ENCODE measurements at places on chromosomes 6 and 20. TPM values are rescaled to one million over a fixed set of nuclear protein-coding genes. Genes with fewer than 3 reads are reported as not detected.

The PRSS16 gene
- total RNA-seq = 2.5 TPM

The ADTRP gene
- total RNA-seq = 0.37 TPM

The CNR1 gene
- 0.49 TPM for total RNA-seq

The TCF21 gene
- total RNA-seq = 0.02 TPM

The OTOR gene
- total RNA-seq = not detected

The PAK5 gene
- not detected for total RNA-seq

The DNAH8 gene
- not detected for total RNA-seq

The PFDN6 gene
- total RNA-seq = 119 TPM

The OR2J2 gene
- not detected for total RNA-seq

The CTAGE9 gene
- total RNA-seq = not detected

The SIM1 gene
- not detected for total RNA-seq

The MLN gene
- not detected for total RNA-seq

The CLDN20 gene
- total RNA-seq = not detected

The HLA-DQA2 gene
- total RNA-seq = not detected

The CALHM5 gene
- total RNA-seq = 0.10 TPM

The SEL1L2 gene
- not detected for total RNA-seq
